ENCODE measurements at places on chromosomes 5 and 9.

DNA sequence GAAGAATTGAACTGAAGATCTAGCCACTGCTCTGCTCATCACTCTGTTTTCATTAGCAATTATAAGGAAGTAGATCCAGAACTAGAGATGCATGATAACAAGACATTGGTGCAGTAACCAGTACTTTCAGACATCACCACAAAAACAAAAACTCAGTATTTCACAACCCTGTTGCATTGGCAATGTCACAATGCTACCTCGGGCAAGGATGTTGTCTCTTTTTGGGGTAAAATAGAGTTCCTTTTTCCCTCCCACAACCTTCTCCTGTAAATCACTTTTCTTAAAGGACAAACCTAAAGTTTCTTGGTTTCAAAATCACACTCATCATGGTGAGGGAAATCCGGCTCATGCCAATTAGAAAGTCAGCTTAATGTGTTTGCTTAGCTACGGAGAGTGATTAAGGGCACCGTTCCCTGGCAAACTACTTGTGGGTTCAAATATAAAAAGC, 420.1 kb upstream of the MEF2C start:
- no peak for DNase-seq

- DNase-seq: no peak
Observed at GRCh38 chr9:124911766-124912165, 29.1 kb downstream of the GOLGA1 start.

DNA sequence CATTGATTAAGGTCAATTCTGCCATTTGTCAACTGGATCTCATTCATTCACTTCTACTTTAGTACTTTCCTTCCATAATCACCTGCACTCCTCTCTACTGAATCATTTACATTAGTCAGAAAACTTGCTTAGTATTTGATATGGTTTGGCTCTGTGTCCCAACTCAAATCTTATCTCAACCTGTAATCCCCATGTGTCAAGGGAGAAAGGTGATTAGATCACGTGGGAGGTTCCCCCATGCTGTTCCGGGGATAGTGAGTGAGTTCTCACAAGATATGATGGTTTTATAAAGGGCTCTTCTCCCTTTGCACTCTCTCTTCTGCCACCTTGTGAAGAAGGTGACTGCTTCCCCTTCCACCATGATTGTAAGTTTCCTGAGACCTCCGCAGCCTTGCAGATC, 23.7 kb upstream of the UGCG start:
- DNase-seq: no peak

DNA sequence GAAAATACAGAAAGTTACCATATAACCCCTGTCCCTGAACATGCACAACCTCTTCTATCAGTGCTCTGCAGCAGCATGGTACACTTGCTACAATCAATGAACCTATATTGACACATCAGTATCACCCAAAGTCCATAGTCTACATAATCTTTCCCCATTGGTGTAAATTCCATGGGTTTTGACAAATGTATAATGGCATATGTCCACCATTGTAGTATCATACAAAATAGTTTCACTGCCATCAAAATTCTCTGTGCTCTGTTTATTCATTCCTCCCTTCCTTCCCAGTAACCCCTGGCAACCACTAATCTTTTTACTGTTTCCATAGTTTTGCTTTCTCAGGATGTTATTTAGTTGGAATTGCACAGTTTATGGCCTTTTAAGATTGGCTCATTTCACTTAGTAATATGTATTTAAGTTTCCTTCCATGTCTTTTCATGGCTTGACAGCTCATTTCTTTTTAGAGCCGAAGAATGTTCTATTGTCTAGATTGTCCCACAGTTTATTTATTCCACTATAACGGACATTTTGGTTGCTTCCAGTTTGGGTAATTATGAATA, 1707.0 kb downstream of the EFNA5 start:
- DNase-seq: no peak

GRCh38 chr9:79988126-79988525, 416.4 kb downstream of the TLE4 start:
- DNase-seq: no peak

GRCh38 chr5:71770381-71770780, 51.3 kb downstream of the CARTPT start:
- DNase-seq: no peak

GRCh38 chr5:35407697-35408096, 177.4 kb upstream of the PRLR start:
- no peak for DNase-seq
